Stimulated activated CD8-positive, alpha-beta memory T cell treated with anti-CD3 and anti-CD28 coated beads, Interleukin-7, amount 100 ng/mL, for 4 hours (primary cell): ENCODE measurements at places on chromosomes 7 and 10.

- no peak for DNase-seq
These were observed 257.1 kb downstream of the SFMBT2 start for GRCh38 chr10:7153750-7154149.

DNA sequence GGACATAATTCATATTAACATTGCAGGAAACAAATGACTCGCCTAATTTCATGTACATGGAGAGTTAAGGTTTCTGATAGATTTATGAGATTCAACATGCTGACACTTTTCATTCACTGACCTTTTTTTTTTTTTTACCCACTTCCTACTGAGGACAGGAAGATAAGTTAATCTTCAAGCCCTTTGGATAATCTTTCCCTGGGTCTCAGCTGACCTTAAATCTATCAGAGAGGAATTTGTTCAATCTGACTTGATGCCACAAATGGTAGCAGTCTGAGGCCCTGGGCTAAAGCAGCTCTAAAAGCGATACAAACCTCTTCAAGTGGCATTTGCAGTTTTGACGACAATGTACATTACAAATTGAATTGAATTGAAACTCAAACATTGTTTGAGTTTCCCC lies 493.3 kb upstream of the SORCS1 start:
- DNase-seq: no peak

DNA sequence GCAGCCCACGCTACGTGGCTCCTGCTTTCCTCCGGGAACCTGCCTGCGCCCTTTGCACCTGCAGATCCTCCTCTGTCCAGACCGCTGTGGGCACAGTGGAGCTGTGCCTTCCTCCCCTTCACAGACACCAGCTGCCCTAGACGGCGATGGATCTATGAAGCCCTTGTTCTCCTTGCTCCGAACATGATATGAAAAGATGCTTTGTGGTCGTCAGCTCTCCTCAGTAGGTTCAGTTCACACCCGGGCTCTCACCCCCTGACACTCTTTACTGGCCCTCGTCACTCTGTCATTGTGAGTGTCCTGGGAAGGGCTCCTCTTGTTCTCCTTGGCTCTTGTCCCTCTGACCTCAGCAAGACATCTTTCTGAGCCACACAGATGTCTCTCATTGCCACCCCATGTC lies 4.2 kb downstream of the ZNF488 start:
- DNase-seq: no peak

DNA sequence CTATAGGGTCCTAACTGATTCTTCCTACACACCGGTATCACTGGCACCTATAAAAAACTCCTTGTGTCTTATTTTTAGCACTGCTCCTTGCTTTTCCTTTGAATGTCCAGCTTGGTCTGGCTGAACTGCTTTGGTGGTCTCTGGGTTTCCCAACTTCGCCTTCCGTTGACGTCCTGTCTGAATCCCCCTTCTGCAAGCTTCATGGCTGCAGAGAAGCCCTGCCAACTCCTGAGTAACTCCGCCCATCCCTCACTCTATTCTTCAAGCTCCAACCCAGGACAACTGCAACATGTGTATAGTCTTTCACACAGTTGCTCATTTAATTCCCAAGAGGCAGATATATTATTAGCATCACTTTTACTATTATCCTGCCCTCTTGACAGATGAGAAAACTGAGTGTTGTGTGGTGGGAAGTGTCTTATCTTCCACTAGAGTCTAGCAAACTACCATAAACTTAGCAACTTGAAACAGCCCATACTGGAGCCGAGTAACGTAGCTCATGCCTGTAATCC lies 40.9 kb downstream of the MTURN start:
- DNase-seq: no peak

DNA sequence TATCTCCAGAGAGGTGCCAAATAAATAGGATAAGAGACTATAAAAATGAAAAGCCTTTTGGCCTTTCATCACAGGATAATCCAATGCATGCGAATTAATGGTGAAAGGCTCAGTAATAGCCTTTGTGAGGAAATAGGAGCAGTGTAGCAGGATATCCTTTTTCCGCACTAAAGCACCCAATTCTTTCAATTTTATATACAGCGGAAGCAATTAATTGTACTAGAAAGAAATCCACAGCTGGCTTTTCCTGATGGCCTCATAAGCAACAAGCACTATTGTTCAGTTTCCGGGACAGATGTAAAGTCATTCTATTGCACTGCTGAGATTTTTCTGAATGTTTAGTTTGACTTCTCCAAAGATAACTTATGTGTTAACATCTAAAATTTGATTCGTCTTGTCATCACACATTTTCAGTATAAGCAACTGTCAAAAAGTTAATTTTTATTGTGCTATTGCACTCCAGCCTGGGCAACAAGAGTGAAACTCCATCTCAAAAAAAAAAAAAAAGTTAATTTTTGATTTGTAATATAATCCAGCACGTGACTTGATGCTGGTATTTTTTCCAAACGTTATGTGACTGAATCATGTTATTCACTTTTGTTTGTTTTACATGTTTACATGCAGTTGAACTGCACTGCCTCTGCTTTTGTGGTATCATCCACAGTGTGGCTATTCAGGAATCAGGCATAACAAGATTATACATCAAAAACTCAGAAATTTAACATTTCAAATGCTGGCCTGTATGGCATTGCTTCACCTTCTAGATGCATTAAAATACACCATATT lies 8.4 kb upstream of the BMPR1A start:
- no peak for DNase-seq

DNA sequence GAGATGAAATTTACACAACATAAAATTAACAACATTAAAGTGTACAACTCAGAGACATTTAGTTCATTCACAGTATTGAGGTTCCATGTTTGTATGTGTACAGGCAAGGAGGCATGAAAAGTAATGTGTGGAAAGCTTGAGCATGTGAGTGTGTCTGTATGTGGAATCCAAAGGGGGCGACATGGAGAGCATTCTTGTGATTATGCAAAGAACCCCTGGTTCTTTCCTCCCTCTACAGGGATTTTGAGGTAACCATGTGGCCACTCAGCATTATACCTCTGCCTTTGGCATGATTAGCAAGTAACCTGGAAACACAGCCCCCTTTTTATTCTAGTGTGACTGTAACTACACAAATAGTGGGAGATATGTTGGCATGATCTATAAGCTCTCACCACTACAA lies 21.0 kb downstream of the OR2F1 start:
- no peak for DNase-seq

DNA sequence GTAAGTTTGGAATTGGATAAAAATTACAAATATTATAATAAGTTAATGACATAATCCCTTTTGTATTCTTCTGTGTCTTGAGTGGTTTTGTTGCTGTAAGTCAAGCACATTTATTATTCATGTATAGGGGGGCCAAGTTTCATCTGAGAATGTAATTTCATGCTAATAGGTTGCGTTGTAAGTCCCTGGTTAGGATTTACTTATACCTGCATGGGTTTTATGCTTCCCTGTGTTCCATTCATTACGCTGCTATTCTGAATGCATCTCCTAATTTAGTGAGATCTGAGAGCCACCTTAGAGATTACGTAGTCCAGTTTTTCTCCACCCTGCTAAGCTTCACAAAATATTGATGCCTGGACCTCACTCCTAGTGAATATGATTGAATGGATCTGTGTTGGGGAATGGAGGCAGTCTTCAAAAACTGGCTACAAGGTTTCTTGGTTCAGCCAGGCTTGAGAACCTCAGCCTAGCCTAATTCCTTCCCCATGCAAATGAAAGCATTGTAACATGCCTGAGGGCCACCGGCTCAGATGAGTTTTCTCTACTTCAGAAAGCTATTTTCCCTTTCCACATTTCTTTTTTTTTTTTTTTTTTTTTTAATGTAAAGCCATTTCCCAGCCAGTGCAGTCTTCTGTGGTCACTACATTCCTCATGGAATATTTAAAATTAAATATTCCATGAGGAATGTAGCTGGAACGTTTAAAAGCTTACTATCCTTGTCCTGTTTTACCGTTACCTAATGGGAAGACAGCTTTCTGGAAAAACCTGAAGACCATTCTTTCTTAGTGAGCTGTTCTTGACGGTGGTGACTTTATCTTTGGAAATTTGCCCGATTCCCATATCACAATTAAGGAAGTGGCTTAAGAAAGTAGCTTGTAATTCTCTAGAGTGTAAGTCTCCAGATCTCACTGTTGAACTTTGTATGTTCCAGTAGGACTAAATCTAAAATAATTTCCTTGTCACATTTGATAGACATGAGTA lies 16.0 kb downstream of the PAPSS2 start:
- no peak for DNase-seq

GRCh38 chr7:142185069-142185468 lies 72.8 kb downstream of the PRSS58 start:
- DNase-seq: no peak

DNA sequence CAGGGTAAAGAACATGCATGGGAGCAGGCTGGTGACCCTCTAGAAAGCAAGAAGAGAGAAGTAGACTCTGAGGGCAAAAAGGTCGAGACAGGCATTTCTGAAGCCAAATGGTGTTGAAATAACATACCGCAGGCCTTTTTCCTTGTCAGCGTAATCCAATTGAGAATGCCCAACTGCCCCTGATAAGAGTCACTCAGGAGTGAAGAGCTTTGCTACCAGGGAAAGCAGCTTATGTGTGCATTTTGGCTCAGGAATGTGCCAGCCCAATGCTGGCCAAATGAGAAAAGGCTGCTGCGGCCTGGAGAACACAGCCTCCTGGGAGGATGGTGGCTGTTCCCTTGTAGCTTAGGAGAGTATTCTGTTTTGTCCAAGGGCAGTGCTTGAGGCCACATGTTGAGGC lies 61.4 kb upstream of the NFKB2 start:
- DNase-seq: no peak

DNA sequence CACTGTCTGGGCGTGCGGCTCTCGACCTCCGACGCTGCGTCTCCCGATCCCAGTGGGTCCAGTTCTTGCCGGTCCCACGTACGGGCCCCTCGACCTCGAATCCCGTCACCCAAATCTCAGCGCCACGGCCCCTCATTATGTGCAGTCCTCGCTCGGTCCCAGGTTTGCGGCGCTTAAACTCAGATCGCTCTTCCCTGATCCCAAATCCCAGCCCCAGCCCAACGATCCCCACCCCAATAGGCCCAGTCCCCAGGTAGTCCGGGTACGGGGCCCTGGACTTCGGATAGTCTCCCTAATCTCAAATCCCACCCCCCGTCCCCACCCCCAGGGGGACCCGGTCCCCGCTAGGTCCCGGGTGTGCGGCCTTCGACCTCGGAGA lies 666 bp downstream of the HNRNPF start:
- DNase-seq: no peak

DNA sequence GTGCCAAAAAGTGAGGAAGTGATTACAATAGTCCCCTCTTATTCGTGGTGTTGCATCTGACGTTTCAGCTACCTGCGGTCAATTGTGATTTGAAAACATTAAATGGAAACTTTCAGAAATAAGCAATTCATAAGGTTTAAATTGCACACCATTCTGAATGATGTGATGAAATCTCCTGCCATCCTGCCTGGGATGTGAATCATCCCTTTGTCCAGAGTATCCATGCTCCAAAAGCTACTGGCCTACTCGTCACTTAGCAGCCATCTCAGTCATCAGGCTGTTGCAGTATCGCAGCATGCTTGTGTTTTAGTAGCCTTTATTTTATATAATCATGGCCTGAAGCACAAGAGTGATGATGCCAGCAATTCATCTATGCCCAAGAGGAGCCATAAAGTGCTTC lies 97.7 kb upstream of the CDCA7L start:
- no peak for DNase-seq

DNA sequence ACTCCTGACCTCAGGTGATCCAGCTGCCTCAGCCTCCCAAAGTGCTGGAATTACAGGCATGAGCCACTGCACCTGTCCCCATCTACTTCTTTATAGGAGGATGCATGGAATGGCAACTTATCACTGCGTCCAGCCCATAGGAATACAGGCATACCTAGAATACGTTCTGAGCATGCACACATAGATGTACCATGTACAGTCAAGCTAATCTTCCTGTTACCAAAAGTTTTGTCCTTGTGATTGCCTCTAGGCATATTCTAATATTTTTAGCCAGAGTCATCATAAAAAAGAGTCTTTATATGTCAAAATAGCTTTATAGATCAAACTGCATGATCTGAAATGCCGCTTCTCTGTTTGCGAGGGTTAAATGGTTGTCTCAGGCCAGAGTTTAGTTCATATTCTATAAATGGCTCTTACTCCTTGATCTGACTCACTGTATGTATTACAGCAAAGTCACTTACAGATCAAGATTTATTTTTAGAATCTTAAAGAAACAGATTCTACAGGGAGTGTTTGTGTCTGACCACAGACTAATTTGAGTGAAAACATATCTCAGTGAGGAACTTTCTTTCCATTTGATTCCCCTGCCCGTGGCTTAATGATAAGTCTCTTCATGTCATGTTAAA lies 210.9 kb downstream of the CREB5 start:
- no peak for DNase-seq

GRCh38 chr7:22008087-22008486 lies 62.4 kb upstream of the CDCA7L start:
- DNase-seq: no peak

DNA sequence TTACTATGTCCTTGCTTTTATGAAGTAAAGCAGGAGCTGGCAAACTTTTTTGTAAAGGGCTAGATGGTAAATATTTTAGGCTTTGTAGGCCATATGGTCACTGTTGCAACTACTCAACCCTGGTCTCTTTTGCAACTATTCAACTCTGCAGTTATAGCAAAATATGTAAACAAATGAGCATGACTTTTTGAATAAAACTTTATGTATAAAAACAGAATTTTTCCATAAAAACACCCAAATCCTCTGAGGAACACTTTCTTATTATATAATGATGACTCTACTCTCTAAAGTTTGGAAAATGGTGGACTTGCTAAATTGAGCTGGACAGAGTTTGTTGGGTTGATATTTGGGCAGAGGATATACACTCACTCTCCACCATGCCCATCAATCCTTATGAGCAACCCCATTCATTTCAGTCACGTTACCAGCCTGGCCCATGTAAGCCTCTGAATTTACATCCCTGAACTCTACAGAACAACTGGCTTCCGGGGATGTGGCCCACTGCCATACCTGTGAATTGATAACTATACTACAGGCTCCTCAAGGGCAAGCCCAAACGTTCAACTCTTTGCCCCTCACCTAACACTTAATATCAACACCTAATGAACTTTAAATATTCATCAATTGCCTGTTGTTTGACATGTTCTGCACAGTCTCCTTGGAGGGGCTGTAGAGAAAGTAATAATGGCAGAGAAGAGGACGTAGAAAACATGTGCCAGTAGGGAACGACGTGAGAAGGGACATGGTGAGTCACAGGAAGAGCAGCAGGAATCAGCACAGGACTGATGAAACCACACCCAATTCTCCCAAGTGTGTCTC lies 37.6 kb downstream of the SGMS1 start:
- DNase-seq: no peak

DNA sequence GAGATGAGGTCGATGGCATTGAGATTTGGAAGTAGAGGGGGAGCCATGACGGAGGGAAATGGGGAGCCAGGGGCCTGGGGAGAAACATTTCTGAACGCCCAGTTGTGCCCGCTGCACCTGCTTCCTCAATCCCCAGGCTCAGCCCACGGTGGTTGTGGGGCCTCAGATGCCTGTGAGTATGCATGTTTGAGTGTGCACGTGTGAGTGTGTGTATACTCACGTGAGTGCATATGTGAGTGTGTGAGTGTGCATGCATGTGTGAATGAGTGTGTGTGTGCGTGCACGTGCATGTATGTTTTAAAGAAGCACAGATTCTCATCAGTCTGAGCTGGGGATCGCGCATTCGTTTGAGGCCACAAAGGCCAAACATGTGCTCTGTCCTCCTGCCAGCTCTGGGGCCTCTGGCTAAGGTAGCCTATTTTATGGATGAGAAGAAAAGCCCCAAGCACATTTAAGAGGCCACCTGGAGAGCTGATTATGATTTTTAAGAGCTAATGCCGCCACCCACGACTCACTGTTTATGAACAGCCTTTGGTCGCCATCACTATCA lies 154.8 kb downstream of the ARHGAP12 start:
- DNase-seq: no peak
